ENCODE measurements at places on chromosomes 2 and 18.

DNA sequence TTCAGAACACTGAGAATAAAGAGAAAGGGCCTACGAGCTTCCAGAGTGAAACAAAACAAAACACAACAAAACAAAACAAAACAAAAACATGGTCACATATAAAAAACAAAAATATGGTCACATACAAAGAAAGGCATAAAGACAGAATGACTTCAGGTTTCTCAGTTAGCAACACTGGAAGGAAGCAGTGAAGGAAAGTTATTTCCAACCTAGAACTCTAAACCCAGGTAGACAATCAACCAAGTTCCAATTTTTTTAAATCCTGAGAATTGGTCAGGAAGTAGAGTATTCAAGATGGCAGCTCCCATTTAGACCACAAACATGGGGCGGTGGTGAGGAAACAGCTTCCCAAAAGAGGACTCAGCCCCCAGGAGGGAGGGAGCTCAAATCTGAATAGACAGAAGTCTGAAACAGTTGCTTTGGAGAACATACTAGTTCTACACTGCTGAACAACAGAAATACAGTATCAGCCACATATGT lies 9.1 kb downstream of the DRC1 start:
- H3K4me3 ChIP-seq, result no peak overlapping the region
- H3K36me3 ChIP-seq, result no peaks in the 10 kb centered on the region
- no peak overlapping the region for H3K27ac ChIP-seq
- H3K4me1 ChIP-seq, result no peaks in the 10 kb centered on the region
- DNase-seq, result no peak
- H3K27me3 ChIP-seq, result peaks cover 11% of the 10 kb centered on the region

- no peak overlapping the region for H3K4me3 ChIP-seq
- no peak for DNase-seq
- H3K27ac ChIP-seq, result no peak overlapping the region
- H3K4me1 ChIP-seq, result peaks cover 11% of the 10 kb centered on the region
Measured at GRCh38 chr2:57543211-57543610, 503.4 kb upstream of the VRK2 start.

- H3K27me3 ChIP-seq, result peaks cover 3% of the 10 kb centered on the region
- H3K4me3 ChIP-seq, result peak overlapping the region; percentile 73
- H3K36me3 ChIP-seq, result no peaks in the 10 kb centered on the region
- no peak overlapping the region for H3K27ac ChIP-seq
Measured at GRCh38 chr2:9756692-9757250, 86.5 kb upstream of the TAF1B start.

DNA sequence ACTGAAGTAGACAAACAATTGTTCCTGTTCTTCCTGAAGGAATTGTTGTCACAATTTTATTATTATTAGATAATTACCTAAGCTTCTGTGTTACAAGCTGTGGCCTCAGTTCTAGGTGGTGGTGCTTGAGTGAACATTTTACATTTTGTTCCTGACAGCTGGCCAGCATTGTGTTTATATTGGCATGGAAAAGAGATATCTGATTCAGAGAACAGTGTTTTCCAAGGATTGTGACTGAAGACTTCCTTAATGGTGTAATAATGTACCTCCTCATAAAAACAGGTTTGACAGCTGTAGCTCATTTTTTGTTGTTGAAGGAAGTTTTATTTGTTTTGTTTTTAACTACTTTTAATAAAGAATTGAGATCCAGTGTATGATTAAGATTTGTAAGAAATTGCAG lies 95.2 kb downstream of the EPB41L5 start:
- H3K27ac ChIP-seq, result no peak overlapping the region
- DNase-seq, result no peak
- no peaks in the 10 kb centered on the region for H3K27me3 ChIP-seq
- peaks cover 34% of the 10 kb centered on the region for H3K36me3 ChIP-seq

All from nephron progenitor cell (in vitro differentiated cells).